ENCODE measurements at places on chromosomes 6 and 20. TPM values are rescaled to one million over a fixed set of nuclear protein-coding genes. Genes with fewer than 3 reads are reported as not detected.

GRCh38 chr20:46984405-46984804, 89.8 kb downstream of the EYA2 start:
- no peak for DNase-seq

MYMX gene
- total RNA-seq = not detected

XKR7 gene
- 0.07 TPM for total RNA-seq

SLPI gene
- 7,285 TPM for total RNA-seq

DNA sequence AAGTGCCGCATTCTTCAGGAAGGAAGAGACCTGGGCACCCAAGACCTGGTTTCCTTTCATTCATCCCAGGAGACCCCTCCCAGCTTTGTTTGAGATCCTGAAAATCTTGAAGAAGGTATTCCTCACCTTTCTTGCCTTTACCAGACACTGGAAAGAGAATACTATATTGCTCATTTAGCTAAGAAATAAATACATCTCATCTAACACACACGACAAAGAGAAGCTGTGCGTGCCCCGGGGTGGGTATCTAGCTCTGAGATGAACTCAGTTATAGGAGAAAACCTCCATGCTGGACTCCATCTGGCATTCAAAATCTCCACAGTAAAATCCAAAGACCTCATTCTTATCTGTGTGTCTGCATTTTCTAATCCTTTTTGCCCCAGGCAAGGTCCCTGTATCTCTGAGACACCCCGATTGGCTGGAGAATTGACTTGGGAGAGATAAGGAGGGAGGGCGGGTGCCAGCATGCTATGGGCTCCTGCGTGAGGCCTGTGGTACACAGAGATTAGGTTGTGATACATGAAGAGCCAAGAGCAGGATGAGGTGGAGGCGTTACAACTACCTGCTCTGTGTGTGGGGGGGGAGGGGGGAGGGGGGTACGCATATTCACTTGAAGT, 4.8 kb downstream of the MUC21 start:
- no peak for DNase-seq

NKX2-4 gene
- not detected for total RNA-seq
